ENCODE measurements at places on chromosomes 7 and 10.

- no peak for DNase-seq
Measured at GRCh38 chr7:144050093-144050492, 1.3 kb downstream of the OR2A5 start.

DNA sequence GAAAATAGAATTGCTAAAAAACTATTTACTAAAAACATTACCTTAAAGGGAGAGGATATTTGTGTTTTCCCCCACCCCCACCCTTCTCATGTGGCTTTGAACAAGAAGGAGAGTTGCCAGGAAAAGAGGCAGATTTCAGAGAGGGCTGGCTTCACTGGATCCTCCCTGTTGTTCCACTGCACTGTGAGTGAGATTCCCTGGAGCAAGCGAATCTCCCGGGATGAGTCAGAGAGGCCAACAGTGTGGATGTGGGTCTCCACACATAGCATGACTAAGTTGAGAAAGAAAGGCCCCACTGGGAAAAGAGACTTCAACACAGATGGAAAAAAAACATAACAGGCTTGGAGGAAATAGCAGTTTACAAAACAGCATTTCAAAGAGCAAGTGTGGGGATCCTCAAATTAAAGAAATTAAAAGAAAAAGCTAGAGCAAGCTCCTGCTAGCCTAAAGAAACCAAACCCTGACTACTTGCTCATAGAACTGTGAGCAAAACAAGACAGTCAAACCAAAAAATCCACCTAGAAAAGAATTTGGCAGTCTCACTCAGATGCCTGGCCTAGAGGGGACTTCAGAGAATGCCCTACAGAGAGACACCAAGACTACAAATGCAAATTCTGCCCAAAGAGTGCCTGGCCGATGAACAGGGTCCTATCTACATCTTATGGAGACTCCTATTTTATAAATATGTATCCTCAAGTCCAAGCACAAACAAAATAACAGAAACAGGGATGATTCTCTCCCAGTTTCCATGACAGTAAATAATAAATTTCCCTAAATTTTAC, 3.4 kb downstream of the CAV1 start:
- DNase-seq: no peak

DNA sequence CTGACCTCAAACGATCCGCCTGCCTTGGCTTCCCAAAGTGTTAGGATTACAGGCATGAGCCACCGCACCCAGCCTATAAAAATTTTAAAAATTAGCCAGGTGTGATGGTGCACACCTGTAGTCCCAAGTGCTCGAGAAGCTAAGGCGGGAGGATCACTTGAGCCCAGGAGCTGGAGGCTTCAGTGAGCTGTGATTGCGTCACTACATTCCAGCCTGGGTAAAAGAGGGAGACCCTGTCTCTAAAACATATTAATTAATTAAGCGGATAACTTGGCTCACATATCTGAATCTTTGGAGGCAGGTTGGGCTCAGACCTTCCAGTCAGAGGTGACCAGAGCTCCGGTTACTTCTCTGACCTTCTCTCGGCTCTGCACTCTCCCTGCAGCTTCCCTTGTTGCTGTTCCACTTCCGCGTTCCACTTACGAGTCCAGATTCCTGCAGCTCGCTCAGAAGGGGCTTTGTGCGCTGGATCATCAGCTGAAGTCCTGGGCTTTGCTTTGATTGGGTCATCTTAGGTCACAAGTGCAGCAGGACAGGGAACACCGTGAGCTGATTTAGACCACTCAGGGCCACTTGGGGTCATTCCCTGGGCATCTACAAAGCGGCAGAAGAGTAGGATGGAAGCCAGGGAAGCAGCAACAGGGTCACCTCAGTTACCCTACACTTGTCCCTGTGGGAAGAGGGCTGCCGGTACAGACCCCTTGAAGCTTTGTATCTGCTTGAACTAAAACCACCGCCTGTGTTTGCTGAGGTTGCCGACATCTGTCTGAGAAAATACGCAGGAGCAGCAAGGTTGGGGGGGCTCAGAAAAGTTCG, 2.0 kb upstream of the ARPC1B start:
- no peak for DNase-seq

GRCh38 chr10:20354166-20354565, 537.9 kb downstream of the PLXDC2 start:
- no peak for DNase-seq

GRCh38 chr7:119720541-119720940, 552.4 kb upstream of the KCND2 start:
- DNase-seq: no peak

DNA sequence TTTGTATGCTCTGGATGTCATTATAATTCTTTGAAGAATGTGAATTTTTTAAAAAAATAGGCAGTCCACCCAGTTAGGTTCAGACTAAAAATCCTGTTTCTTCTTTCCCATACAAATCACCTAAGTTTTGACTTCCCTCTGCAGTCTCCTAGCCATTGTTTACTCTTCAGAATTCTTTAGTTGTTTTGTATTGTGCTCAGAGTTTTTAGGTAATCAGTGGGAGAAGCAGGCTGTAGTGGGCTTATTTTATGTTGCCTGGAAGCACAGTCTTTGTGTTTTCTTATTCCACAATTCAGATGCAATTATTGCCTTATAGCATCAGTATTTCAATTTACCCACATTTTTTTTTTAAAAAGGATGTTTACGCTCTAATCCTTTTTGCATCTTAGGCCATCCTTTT, 94.9 kb downstream of the AKAP9 start:
- no peak for DNase-seq

GRCh38 chr7:118222591-118222990, 1.9 kb upstream of the ANKRD7 start:
- DNase-seq: no peak

- no peak for DNase-seq
Measured at GRCh38 chr7:159013181-159013690, 131.4 kb downstream of the VIPR2 start.

All from caudate nucleus (tissue), 63 donors.